ENCODE measurements at places on chromosomes 11 and 22.

DNA sequence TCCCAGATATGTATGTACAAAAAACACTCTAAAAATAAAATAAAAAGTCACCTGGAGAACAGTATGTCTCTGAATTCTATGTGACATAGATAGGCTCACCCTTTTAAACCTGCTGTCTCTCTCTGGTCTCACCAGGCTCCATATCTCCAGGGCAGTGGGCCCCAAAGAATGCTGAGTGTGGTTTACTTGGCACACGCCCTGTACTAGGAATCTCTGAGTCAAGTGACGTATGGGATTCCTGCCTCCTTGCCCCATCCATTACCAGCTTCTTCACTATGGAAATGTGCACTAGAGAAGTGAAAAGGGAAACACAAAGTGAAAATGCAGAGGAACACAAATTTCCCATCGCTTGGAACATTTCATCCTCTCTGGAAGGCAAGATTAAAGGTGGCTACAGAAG is 722.2 kb upstream of the TENM4 start:
- ATAC-seq = no peak

DNA sequence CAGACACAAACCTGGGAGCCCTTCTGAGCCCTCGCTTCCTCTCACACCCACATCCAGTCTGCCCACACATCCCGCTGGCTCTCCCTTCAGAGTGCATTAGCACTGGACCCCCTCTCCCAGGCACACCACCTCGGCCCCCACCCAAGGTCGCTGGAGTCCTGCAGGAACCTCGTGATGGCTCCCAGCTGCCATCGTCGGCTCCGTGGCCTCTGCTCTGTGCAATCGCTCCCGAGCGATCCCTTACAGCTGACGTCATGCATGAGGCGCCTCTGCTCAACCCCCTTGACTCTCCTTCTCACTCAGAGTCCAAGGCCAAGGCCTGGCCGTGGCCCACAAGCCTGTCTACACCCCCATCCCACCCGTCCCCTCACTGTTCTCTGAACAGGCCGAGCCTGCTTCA is 183.9 kb downstream of the EFCAB6 start:
- ATAC-seq = no peak

- no peak for ATAC-seq
Observed at GRCh38 chr22:47810505-47811500, 1048.4 kb downstream of the TBC1D22A start.

DNA sequence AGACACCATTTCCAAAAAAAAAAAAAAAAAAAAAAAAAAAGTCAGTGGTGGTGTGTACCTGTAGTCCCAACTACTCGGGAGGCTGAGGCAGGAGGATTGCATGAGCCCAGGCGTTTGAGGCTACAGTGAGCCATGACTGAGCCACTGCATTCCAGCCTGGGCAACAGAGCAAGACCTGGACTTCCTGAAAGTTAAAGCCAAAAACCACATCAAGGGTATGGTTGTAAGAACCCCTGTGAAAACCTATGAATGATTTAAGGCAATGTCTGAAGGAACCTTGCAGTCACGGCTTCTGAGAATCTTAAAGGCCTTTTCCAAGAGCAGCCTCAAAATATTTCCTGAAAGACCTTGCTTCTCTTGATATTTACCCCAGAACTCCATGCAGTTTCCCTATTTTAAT is 30.5 kb upstream of the MSANTD2 start:
- ATAC-seq = no peak

DNA sequence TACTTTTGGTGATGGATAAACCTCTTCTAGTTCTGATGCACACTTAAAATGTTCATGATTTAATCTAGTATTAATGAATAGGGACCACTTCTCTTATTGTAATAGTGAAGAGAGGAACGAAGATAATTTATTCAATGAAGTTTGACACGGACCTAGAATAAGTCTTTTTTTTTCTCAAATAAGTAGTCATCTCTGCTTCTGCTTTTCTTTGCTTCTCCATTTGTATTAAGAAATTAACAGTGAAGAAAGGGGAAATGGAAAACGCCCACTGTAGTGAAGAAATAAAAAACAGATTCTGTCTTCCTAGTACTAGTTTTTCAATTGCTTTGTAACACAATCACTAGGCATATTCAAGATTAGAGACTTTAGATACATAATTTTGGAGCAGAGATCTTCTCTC is 73.0 kb downstream of the CD44 start:
- ATAC-seq = no peak

DNA sequence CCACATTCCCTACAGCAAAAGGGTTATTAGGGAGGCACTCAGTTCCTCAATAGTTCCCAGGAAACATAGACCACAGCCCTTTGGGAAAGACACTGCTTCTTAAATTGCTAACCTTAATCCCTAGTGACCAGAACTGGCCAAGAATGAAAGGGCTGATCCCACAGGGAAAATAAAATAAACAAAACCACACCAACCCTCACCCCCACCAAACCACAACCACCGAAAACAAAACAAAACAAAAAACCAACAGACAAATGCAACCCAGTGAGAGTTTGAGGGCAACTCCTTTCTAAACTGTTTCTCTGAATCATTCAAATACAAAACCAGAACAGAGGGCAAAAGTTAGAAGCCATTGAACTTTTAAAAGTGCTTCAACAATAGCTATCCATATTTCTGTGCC is 57.2 kb downstream of the NAV2 start:
- no peak for ATAC-seq

DNA sequence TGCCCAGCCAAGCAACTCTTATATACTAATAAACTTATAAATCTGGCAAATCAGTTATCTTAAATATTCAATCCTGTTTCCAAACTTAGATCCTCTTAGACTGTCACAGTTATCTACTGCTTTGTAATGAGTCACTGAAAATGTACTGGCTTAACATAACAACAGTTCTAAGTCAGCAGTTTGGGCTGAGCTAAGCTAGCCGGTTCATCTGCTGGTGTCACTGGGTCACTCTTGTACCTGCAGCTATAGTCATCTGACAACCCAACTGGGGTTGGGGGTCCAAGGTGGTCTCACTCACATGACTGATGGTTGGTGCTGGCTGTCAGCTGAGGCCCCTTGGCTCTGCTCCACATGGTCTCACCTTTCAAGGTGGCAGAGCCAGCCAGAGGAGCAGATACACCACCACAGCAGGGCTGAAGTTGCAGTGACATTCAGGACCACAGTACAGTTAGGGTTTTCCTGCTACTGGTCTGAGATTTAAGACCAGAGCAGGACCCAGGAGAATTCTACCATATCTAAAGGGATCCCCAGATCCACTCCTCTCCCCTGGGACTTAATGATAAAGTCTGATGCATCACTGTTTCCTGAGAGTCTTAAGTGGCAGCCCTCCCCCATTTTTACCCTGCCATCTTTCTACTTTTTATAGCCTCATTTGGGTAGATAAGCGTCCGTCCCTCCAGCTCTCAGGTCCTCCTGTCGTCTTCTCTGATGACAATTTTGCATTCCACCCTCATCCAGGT is 7.9 kb upstream of the MACROD1 start:
- peak; percentile 16 for ATAC-seq

- no peak for ATAC-seq
Observed at GRCh38 chr11:45736424-45736823, 68.5 kb upstream of the SLC35C1 start.

GRCh38 chr11:111589886-111590499 is 12.3 kb upstream of the SIK2 start:
- ATAC-seq = no peak

DNA sequence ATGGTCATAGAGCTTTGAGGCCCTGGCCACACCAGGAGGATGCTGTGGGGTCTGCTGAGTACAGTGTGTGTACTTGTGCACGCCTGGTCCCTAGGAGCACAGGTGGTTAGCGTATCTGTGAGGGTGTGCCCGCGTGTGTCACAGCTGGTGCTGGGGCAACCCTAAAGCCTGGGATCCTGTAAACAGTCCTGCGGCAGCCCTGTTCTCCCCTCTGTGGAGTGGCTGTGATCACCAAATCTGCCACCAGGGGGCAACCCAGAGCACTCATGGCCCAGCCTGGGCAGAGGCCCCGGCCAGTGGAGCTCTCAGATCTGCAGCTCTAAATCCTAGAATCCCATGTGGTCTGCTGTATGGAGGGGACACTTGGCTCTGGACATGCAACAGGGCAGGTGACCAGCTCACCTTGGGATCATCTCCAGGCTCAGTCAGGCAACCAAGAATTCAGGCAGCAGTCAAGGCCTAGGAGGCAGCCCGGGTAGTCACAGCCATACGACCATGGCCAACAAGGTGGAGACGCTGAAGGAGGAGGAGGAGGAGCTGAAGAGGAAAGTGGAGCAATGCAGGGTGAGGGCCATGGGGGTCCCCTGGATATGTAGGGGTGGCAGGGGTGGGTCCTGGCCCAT is 3.9 kb downstream of the SH3BP1 start:
- peak; percentile 92 for ATAC-seq

DNA sequence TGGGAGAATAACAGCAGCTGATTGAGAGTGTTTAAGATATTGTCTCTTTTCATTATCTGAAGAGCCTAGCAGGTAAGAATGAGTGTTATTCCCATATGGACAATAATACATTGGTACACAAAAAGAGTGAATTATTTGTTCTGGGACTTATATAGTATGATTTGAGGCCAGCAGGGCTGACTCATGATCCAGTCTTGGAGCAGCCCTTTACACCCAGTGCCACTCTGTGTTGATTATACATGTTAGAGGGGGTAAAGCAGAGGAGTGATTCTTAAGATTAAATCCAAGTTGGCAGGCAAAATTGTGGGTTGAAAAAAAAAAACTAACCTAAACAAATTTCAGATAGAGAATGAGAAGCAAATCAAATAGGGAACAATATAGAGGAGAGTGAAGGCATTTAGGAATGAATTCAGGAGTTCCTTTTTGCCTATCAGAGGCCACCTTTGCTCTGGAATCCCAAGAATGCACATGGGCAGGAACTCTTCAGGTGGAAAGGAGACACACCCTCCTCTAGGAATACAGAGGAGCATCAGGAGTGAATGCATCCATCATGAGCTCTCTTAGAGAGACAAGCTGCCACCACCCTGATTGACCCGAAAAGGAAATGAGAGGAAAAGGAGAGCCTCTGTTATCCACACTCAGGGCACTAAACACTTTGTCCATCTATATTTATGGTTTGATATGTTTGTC is 19.2 kb upstream of the MRGPRX1 start:
- ATAC-seq = no peak

DNA sequence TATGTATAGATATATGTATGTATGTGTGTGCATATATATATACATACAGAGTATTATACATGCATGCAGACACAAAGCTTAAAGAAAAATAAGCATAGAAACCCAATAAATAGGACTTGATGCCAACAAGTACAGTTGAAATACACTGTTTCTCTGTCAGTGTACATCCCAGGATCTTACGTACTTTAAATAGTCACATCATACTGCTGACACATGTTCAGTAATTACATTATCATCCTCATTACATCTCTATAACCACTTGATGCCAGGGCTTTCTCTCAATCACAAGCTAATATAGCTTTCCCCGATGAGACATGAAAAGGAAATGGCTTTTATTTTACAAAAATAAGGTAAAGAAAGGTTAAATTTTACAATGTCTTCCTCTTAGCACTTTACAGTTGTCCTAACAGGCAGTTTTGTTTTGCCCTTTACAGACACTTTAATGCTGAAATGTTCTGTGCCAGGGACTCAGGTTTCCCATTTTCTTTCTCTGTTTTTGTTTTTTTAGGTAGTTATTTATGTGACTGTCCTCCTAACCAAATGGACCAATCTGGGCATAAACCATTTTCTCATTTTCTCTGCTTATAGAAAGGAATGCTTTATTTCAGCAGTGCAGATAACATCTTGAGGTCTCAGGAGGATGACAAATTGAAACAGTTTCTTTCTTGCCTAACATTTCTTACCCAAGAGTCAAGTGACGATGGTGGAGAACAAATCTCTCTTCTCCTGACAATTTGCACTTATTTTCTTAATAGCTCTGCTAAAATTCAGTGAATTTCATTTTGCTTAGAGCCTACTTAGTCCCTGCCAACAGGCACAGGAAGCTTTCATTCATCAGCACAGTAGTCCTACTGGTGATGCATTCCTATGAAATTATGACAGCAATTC is 350.2 kb downstream of the TTC28 start:
- peak; percentile 80 for ATAC-seq

- ATAC-seq = no peak
Observed at GRCh38 chr22:49622241-49623105, 205.2 kb downstream of the BRD1 start.

- no peak for ATAC-seq
Observed at GRCh38 chr11:3953327-3953726, 97.9 kb downstream of the STIM1 start.
